CD4-positive, alpha-beta T cell treated with Interleukin-1 beta for 1 hour (primary cell): ENCODE measurements at places on chromosomes 1 and 21.

- DNase-seq: no peak
Observed at GRCh38 chr1:111733992-111734341, 5.2 kb downstream of the INKA2 start.

DNA sequence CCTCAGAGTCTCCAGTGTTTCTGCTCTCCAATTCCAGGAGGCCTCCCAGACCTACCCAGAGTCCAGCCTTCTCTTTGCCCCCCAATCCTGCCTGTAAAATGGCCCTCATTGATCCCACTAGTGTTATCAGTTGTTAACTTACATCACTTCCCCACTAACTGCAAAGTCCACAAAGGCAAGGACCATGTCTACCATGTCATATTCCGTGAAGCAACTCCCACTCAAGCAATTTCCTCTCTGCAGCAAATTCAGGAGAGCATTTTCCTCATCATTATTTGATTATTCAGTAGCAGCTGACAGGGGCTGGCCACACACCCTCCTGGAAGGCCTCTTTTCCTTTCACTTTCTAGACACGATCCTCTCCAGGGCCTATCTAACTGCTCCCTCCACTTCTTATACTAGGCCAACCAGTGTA lies 153.5 kb downstream of the RERE start:
- peak; percentile 13 for DNase-seq

GRCh38 chr1:32724678-32725614 lies 22.4 kb upstream of the SYNC start:
- DNase-seq: no peak

DNA sequence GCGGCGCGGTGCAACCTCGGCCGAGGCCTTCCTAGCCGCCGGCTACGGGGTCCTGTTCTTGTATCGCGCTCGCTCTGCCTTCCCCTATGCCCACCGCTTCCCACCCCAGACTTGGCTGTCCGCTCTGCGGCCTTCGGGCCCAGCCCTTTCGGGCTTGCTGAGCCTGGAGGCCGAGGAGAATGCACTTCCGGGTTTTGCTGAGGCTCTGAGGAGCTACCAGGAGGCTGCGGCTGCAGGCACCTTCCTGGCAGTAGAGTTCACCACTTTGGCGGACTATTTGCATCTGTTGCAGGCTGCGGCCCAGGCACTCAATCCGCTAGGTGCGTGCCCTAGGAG lies 379 bp downstream of the PPCS start:
- peak; percentile 62 for DNase-seq

DNA sequence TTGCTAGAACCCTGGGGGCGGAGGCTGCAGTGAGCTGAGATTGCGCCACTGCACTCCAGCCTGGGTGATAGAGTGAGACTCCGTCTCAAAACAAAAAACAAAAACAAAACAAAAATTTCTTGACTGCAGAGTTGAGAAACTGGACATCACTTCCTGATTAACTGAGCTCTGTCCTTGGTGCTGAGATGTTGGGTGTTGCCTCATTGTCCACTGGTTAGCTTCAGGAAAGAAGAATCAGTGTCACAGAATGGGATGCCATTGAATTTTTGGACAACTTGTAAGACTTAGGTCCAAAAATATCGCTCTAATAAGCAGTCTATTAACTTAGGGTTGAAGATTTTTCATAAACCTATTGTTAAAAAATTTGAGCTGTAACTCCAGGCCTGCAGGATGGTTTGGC lies 23.8 kb upstream of the KCNA10 start:
- no peak for DNase-seq

DNA sequence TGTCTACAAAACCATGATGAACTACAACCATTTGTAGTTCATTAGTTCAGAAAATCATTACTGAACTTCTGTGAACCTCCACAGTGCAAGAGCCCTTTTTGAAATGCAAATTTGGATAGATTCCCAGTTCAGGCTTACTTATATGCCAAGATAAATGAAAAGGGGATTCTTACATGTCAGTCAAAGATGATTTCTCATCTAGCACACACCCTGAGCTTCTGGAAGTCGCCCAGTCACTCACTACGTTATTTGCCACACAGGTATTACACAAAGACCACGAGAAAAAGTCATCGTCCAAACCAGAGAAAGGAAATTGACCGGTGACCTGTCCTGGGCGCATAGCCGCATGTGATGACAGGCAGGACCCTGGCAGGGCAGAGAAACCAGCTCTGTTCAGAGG lies 41.8 kb downstream of the ETS2 start:
- DNase-seq: no peak

DNA sequence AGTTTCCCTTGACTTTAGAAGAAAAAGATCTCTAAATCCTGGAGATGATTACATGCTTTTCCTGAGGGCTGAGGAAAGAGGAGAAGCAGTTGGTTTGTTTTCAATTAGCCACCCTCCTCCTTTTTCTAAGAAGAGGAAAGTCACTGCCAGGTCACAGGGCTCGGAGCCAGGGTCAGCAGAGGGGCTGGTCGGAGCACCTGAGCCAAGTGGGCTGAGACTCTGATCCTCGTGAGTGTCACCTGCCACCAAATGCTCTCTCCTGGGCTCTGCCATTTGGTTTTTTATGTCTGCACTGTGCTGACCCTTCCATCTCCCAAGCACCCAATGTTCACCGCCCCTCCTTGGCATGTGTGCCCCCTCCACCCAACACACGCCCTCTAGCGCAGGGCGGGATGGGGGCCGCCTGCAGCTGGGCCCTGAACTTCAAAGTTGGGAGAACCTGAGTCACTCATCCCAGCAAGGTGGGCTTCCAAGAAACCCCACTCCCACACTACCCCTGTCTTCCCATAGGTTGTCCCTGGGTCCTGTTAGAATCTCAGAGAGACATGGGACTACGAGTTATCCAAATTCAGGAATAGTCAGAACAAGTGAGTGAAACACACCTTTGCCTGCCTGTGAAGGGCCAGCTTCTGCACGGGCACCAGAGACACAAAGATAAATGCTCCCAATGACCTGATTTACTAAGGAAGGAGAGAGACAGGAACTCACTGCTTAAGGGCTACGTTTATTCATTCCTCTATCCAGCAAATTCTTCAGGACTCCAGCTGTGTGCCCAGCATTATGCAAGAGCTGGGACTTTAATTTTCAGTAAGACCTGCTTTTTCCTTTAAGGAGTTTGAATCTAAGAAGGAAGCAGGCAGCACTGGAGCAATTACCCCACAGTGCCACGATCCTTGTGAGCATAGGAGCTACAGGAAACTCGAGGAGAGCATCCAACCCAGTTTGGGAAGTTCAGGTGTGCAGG lies 127.5 kb downstream of the RHOU start:
- no peak for DNase-seq

DNA sequence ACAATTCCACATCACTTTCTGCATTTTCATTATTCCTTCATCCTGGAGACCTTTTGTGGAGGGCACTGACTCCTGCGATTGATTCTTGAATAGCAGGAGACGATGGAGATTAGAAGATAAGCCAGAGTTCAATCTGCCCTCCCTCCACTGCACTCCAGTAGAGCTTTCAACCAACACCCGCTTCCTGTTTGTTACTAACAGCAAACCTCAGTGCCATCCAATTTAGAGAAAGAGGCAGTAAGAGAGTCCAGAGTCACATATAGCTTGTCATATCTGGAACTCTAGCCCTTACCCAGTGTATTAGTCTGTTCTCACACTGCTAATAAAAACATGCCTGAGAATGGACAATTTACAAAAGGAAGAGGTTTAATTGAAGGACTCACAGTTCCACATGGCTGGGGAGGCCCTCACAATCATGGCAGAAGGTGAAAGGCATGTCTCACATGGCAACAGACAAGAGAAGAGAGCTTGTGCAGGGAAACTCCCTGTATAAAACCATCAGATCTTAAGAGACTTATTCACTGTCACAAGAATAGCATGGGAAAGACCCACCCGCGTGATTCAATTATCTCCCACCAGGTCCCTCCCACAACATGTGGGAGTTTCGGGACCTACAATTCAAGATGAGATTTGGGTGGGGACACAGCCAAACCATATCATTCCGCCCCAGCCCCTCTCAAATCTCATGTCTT lies 55.9 kb downstream of the PCBP3 start:
- no peak for DNase-seq

GRCh38 chr1:181763736-181764135 lies 280.4 kb downstream of the CACNA1E start:
- no peak for DNase-seq

DNA sequence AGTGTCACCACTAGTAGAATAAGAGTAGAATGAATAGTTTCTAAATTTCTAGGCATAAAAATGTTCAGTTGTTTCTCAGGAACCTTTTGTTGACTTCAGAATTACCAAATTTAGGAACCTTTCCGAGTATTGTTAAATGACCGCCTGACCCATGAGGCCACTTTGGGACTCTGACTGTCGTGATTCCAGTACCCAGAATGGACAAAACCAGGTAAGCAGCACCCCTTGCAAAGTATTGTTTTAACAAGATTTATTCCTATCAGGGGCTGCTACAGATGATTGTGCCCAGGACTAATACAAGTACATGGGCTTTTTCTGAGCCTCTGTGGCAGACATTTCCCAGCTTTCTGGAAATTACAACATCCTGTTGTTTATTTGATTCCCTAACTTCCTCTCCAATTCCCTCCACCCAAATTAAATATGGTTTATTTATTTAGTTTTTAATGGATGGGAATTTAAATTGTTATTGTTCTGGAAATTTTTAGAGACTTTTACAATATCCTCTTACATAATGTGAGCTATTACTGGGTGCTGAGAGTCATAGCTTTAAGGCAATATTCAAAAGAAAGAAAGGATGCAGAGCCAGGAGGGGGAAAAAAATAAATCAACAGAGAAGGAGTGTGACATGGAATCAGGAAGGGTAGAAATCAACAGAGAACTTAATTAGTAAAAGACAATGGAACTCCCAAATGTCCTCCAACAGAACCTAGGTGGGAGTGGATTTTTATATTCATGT lies 37.4 kb upstream of the NTPCR start:
- DNase-seq: no peak

GRCh38 chr21:41234569-41234968 lies 66.6 kb downstream of the BACE2 start:
- DNase-seq: no peak

- no peak for DNase-seq
Observed at GRCh38 chr1:7108251-7108650, 323.0 kb downstream of the CAMTA1 start.

DNA sequence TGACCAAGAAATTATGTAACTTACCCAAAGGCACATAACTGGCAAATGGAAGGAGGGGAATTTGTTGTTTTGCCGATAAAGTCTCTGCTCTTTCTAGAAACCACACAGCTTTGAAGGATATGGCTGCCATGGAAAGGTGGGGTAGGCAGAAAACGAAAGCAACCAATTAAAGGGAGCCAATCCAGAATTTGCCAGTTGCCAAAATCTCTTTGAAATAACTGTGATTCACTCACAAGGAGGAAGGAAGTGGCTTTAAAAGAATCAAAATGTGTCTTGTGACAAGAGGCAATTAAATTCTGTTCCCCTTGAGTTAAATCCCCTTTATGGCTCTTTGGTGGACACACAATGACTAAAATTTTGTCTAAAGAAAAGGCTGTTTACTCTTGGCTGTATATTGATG lies 61.2 kb upstream of the CCDC190 start:
- no peak for DNase-seq

DNA sequence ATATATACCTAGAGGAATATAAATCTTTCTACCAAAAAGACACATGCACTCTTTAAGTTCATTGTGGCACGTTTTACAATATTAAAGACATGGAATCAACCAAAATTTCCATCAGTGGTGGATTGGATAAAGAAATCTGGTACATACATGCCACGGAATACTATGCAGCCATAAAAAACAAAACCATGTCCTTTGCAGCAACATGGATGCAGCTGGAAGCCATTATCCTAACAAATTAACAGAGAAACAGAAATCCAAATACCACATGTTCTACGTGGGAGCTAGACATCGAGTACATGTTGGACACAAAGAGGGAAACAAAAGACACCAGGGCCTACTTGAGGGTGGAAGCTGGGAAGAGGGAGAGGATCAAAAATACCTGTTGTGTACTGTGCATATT lies 33.0 kb upstream of the B3GALT2 start:
- DNase-seq: no peak

DNA sequence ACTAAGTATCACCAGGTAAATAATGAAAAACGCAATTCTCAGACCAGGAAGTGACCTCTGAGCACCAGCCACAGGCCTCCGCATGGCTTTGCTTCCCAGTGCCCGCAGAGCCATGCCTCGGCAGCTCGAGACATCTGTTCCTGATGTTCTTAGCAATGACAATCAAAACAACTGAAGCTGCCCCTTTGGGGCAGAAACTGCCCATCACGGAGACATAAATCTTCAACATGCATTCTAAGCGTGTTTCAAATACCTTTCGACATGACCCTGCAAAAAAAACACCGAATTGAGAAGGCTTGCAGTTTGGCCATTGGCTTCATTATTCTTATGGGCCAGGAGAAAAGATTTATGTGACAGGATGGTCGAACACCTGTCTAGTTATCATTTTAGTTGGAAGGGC lies 5.8 kb upstream of the RAP1GAP start:
- DNase-seq: no peak

DNA sequence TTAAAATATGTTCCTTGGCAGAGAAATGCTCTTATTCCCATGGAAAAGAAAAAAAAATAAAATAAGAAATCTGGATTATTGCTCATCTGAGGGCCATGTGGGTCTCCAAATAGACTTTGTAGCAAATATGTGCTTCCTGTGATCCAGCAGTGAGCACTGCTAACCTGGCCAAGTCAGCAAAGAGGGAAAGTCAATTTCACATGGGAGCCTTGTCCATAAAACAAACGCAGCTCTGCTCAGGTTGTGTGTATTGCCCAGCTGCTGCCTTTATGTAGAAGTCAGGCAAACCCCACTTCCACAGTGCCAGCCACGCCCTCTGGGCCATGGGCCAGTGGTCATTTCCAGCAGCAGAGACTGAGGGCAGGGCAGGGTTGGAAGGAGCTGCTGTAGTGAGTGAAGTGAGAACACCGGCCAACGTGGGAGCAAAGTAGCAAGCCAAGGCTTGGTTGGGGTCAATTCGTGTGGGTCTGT lies 174.3 kb downstream of the LYPLAL1 start:
- no peak for DNase-seq

DNA sequence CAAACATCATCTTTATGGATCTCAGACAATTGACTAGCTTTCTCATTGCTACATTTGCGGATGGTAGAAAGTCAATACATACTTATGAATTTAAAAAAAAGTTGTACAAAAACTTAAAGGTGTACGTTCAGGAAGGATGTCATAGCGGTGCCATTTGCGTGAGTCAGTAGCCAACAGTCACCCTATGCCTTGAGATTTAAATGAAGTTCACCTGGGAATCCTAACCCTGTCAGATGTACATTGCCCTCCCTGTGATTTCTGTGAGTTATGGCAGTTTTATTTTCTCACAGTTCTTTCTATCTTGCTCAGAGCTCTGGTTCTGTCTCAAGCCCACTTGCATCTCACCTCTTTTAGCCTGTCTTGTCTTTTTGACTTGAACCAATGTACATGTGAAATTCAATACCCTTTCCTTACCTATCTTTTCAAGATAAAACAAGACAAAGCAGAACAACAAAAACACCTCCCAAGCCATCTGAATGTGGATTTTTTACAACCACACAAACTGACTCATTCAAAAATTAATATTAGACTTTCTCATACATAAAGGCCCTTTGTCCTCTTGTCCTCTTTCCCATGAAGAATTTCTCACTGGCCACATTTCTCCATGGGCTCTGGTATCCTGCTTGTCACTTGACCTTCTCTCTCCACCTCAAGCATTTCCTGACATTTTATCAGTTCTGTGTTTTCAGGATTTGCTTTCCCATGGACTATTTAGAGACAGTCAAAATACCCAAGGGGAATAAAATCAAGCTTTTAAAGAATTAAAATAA lies 25.3 kb upstream of the ZNF697 start:
- no peak for DNase-seq

- no peak for DNase-seq
Observed at GRCh38 chr1:88079036-88079435, 605.0 kb upstream of the PKN2 start.

- no peak for DNase-seq
Observed at GRCh38 chr1:166789286-166789685, 50.0 kb upstream of the POGK start.
